ENCODE measurements at places on chromosomes 16 and 17.

DNA sequence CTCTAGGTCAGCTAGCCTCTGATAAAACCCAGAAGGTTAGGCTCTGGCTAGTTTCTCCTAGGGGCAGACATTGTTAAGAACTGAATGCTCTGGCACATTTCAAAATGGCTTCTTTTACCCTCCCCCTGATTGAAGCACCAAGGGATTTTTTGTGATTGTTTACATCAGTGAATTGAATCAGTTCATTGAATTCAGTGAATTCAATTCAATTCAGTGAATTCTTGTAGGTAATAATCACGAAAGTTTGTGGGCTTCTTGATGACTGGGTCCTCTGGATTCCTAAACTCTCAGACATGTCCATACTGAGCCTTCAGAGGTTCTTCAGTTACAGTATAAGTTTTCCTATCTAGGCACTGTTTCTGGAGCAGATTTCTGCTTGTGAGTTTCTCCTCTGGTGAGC is 135.2 kb upstream of the ELAC2 start:
- no peak for DNase-seq

- DNase-seq, result no peak
Measured at GRCh38 chr17:19996502-19996901, 12.7 kb upstream of the SPECC1 start.

DNA sequence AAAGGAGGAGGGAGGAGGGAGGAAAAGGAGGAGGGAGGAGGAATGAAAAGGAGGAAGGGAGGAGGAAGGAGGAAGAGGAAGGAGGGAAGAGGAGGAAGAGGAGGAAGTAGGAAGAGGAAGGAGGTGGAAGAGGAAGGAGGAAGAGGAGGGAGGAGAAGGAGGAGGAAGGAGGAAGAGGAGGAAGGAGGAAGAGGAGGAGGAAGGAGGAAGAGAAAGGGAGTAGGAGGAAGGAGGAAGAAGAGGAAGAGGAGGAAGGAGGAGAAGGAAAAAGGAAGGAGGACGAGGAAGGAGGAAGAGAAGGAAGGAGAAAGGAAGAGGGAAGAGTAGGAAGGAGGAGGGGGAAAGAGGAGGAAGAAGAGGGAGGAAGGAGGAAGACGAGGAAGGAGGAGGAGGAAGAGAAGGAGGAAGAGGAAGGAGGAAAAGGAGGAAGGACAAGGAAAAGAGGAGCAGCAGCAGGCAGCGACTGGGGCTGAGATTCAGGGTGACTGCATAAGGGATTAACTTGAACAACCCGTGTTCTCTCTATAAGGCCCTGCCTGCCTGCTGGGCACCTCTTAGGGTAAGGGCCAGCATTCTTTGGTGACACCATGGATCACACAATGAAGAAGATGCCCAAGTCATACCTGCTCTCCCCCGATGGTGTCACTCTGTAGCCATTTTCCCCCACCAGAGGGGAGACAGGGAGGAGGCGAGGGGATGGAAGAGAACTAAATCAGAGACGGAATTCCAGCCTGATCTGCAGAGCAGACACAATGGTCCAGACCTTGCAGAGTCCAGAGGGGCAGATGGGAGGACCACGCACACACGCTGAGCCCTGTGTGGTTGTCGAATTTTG is 1.4 kb upstream of the IL34 start:
- no peak for DNase-seq

DNA sequence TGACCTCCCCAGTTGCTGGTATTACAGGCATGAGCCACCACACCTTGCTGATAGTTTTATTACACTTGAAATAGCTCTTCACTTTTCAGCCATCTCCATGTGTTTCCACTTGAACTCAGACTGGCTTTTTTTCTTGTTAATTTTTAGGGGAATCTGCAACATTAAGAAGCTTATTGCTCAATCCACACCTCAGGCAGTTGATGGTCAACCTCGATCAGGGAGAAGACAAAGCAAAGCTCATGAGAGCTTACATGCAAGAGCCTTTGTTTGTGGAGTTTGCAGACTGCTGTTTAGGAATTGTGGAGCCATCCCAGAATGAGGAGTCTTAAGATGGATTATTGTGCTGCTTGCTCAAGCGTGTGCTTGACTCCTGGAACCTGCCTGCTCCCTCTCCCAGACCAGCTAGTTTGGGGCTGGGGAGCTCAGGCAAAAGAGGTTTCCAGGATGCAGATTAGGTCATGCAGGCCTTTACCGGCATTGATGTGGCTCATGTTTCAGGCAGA is 8.6 kb downstream of the ZNHIT3 start:
- DNase-seq, result no peak

DNA sequence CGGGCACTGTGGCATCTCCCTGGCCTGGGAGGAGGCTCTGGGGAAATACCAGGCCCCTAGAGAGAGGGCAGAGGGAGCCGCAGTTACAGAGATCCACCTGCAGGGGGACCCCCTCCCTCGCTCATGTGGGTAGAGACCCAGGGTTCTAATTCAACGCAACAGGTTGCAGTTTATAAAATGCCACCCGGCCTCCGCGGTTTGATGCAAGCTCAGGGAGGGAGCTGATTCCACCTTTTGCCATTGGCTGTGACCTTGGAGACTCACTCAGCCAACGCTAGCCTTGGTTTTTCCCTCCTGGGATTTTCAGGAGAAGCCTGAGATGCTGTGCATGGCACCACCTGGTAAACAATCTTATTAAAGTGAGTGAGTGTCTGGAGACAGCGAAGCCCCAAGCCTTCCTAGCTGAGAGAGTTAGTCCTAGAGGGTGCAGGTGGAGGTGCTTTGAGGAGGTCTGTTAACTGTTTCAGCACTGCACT is 12.1 kb downstream of the TTLL6 start:
- DNase-seq, result no peak

DNA sequence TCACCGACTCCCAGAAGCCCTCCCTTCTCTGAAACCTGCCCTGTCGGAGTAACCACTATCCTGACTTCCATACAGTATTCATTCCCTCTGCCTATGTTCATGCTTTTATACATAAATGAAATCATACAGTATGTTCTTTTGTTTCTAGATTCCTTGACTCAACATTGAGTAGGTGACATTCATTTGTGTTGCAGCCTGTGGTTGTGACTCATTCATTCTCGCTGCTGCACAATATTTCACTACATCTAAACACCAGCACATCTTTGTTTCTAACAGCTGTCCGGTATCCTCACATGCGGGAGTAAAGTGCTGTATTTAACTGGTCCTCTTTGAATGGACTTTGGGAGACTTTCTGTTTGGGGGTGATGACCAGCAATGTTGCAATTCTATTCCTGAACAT is 135.0 kb upstream of the FOXF1 start:
- DNase-seq, result no peak

GRCh38 chr16:51392521-51393187 is 241.6 kb upstream of the SALL1 start:
- DNase-seq, result no peak

GRCh38 chr17:82873521-82873920 is 33.7 kb upstream of the ZNF750 start:
- DNase-seq, result no peak

DNA sequence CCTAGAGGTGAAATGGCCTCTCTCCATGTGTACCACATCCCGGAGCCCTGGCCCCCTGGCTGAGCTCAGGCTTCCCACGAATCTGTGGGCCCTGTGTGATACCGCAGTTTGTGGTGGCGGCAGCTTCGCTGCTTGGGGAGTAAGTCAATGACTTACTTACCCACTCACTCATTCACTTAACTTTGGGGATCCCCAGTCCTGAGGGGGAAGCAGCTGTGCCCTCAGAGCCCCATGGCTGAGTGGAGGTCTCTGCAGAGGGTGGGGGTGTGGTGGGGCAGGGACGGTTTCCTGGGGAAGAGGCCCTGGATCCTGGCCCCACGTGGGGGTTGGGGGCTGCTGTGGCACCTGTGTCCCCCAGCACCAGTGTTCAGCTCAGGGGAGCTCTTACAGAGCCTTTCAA is 13.2 kb downstream of the KCNJ12 start:
- DNase-seq, result no peak

GRCh38 chr17:45145035-45145389 is 3.3 kb upstream of the HEXIM1 start:
- DNase-seq, result no peak

- no peak for DNase-seq
Measured at GRCh38 chr17:67834634-67835033, 9.3 kb downstream of the BPTF start.

- no peak for DNase-seq
Measured at GRCh38 chr17:50364715-50365114, 8.3 kb downstream of the MRPL27 start.

DNA sequence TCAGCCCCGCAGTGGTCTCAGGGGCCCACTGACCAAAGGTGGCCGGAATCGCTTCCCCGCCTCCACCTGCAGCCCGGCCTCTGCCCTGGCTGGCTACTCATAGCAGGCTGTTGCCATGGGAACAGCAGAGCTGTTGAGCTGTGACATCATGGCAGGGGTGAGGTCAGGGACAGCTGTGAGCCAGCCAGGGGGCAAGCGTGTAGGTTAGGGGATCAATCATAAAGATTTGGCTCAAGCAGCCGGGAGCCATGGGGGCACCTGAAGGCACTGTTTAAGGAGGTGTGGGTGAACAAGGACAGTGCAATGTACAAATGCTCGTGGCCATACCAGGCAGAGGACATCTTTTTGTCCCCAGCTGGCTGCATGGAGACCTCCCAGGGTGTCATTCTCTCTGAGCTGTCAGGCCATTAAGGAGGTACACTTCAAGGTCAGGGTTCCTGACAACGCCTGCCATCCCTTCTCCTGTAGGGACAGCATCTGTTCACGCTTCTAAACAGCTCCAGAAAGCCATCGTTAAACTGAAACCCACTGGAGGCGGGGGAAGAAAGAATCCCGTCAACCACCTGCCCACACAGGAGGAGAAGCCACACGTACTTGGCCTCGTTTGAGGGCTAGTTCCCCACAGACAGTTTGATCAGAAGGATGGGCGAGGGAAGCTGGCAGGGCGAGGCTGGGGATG is at the start of gene CEP295NL:
Gene CEP295NL (minus strand): TSS at position 101 of the 679 bp plus-strand sequence. CDS start 1,373 bp downstream, outside the sequence.
- no peak for DNase-seq

DNA sequence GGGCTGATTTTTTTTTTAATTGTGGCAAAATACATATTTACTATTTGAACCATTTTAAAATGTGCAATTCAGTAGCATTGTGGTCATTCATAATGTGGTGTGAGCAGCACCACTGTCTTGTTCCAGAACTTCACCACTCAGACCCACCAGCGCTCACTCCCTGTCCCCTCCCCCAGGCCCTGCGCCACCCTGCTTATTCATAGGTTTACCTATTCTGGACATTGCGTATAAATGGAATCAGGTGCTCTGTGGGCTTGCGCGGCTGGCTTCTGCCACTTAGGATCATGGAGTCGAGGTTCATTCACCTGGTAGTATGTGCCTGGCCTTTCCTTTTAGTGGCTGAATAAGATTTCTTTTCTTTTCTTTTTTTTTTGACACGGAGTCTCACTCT is 59.4 kb downstream of the NT5M start:
- no peak for DNase-seq

DNA sequence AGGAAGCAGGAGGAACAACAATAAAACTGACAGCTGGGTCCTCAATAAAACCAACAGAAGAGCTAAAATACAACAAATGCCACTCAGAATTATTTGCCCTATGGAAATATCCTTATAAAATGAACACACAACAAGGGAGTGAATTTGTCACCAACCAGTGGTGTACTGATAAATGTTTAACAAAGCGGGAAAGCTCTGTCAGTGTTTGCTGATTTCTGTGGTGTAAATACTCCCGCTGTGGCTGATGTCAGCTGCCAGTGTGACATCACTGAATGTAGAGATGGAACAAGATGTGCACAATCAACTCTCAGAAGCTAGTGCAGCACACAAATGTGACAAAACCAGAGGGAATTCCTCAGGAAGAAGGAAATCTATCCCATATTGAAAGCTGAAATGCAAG is 51.9 kb downstream of the CDYL2 start:
- DNase-seq, result no peak

GRCh38 chr17:7436556-7437368 is 1.5 kb downstream of the TMEM102 start:
- DNase-seq, result no peak

Data from iPS DF 6.9 (cell line).